Germinal center (tissue), 1 donor: ENCODE measurements at places on chromosomes 4 and X.

DNA sequence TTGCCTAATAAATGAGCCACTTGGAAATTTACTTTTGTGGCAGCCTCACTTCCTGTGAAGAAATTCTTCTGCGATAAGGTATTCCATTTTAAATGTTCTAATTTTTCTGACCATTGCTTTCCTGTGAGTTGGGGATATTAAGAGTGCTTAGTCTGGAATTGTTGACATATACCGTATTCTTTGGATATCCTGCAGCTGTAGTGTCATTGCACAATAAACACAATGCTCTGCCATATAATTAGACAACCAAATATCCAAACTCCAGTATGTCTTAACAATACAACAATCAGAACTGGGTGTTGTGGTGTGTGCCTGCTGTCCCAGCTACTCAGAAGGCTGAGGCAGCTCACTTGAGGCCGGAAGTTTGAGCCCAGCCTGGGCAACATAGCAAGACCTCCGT, 99.4 kb downstream of the LUZP4 start:
- no peak for DNase-seq

DNA sequence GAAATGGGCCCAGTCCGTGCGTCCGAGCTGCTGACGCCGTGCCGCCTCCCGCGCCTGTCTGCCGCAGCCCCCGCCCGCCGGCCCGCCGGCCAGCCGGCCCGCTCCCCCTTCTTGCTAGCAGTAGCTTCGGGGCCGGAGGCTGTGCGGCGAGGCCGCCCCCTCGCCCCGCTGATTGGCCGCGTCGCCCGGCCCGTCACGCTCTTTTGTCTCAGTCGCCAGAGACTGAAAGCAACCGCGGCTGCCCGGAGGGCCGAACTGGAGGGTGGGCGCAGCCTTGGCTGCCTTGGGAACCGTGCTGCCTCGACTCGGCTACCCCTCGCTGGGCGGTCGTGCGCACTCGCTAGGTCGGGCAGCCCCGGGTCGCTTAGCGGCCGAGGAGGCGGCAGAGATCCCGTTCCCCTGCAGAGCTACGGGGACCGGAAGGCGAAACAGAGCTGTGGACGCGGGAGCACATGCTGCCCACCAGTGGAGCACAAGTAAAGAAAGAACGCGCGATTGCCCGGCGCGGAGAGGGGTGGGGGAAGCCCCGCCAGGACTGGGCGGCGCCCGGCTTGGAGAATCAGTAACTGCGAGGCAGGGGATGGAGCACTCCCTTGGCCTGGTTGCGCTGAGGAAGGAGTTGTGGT, at the start of gene ZCCHC18:
Gene ZCCHC18, plus strand, starts transcription at position 198 of the 626 bp plus-strand sequence. CDS start 1,589 bp downstream, outside the sequence.
- peak; percentile 48 for DNase-seq

DNA sequence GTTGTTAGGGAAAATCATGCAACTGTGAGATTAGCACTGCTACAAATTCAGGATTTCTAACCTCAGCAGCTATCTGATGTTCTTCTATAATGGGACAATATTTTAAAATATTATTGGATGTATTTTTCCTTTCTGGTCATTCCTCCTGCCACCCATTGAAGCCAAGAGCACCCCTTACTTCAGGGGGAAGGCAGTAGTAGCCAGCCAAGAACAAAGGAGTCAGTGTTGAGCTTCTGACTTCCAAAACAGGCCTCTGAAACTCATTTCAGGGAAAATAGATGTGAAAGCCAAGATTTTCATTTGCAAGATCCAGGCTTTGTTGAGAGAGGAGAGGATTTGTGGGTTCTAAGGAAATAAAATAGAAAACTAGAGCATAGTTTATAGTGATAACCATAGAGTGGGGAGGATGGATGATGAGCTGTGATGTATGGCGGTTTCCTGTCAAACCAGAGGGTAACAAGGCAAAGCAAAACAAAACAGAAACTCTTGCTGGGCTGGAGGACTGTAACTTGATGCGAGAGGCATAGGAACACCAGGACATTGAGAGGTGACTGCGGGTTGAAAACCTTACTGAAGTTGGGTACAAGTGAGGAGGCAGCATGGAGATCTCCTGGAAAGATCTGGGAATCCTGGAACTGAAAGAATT, 173.7 kb upstream of the LEF1 start:
- no peak for DNase-seq

DNA sequence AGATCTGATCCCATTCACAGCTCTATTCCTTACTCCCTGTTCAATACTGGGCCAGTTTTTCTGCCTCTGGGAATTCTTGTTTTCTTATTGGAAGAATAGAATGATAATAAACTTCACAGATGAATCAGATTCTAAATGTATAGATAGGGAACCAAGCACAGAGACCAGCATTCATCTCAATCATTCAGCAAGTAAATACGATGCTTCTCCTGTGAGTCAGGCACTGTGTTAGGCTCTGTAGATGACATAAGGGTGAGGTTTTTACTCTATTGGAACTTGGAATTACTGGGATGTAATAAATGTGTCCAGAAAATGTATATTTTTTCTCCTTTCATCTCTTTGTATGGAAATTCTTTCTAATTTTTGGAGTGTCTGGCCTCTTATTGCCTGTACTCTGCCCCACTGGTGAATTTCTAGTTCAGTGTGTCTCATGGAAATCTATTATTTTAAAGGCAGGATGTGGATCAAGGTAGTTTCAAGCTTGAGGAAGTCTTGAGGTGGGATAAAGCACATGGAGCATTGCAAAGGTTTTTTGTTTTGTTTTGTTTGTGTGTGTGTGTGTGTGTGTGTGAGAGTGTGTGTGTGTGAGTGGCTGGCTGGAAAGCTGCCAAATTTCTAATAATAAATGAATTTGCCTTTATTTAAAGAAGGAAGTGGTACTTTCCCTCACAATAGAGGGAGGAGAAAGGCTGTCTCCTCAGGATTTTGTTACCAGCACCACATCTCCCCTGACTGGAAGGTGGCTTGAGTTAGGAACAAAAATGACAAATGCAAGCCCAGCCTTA, 117.9 kb upstream of the HS3ST1 start:
- DNase-seq: no peak

DNA sequence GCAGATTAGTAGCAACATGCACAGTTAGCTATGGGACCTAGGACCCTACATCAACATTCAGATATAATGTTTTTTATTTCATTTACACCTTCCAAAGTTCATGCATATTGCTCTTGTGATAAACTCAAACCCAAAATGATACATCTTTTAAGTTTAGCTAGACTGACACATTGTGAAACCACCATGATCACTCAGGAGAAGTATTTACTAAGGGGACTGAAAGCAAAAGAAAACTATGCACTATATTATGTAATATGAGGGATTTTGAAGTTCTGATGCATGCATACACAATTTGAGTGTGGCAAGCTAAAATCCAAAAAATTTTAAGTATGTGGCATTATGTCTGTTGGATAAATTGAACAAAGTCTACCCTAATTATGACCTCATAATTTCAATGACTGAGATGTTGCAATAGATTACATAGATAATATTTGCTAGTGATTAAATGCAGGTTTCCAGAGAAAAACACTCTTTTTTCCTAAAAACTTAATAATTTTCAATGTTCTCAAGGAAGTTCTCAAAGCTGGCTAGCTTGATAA, 914.8 kb upstream of the GRIA3 start:
- DNase-seq: no peak

DNA sequence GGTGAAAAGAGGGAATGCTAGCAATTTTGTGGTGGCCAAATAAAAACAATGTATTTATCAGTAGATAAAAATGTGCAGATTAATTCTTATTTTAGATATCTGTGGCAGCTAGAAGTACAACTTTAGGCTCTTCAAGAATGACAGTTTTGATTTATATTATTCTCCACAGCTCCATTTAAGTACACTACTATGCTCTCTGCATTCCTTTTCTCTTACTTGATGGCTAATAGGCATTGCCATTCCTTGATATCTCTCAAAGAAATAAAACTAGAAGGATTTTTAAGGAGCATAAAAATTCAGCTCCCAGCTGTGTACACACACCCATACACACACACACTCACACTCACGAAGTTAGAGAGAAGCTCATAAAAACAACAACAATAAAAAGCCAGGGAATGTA, 59.4 kb upstream of the H2AZ1 start:
- DNase-seq: no peak

DNA sequence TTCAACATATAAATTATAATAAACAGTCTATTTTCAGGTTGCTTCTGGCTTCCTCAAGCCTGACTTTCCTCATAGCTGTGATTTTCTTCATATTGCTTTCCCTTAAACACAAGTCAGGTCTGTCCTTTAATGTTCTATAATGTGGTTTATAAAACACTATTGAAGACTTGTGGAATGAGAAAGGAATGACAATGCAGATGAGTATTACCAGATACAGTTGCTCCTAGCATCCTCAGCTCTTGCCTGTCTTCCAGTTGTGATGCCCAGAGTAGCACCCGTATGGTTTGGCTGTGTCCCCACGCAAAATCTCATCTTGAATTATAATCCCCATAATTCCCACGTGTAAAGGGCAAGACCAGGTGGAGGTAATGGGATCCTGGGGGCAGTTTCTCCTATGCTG, 265.7 kb upstream of the BOD1L1 start:
- no peak for DNase-seq

GRCh38 chrX:138082251-138082650, 516.3 kb downstream of the ZIC3 start:
- no peak for DNase-seq

- DNase-seq: no peak
Observed at GRCh38 chr4:182192511-182193181, 50.6 kb upstream of the TENM3 start.

- no peak for DNase-seq
Observed at GRCh38 chr4:72312032-72312650, 256.9 kb downstream of the ADAMTS3 start.

DNA sequence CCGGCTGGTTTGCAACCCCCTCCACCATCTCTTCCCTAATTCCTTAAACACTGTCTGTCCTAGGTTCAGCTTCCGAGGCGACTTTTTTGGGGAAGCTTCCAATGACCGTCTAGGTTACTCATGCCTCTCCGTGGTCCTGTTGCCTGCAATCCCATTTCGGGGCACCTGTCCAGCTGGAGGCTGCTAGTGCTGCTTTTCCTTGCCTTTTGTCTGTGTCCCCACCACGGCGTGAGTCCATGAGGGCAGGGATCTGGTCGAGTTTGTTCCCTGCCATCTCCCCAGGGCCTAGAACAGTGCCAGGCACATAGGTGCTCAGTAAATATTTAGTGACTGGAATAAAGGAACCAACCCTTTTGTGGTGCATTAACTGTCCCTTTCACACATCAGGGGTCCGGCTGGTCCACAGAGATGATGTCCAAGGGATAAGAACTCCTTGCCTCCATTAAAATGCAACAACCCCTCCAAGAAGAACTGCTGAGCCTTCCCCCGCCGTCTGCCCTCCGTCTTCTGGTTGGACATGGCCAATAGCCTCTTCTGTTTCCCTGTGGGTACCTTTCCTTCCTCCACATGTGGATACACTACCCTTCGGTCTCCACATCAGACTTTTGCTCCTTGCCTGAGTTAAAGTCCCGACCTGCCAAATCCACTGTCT, 5.7 kb upstream of the SORCS2 start:
- no peak for DNase-seq

- no peak for DNase-seq
Observed at GRCh38 chr4:120771907-120772306, 150.6 kb downstream of the PRDM5 start.

- no peak for DNase-seq
Observed at GRCh38 chr4:142917678-142918077, 71.6 kb upstream of the INPP4B start.

- peak; percentile 25 for DNase-seq
Observed at GRCh38 chrX:23902419-23902818, 5.3 kb downstream of the APOO start.

DNA sequence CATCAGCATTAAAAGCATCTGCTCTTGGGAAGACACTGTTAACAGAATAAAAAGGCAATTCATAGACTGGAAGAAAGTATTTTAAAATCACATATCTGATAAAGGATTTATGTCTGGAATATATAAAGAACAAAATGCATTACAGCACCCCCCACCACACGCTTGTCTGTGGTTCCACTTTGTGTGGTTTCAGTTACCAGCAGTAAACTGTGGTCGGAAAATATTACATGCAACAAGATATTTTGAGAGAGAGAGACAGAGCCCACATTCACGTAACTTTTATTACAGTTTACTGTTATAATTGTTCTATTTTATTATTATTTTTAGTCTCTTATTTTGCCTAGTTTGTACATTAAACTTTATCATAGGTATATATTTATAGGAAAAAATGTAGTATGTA, 21.2 kb upstream of the PDE6B start:
- DNase-seq: peak; percentile 27

- DNase-seq: no peak
Observed at GRCh38 chr4:141301216-141301615, 80.5 kb downstream of the ZNF330 start.

- no peak for DNase-seq
Observed at GRCh38 chr4:37322122-37322521, 77.6 kb downstream of the NWD2 start.

DNA sequence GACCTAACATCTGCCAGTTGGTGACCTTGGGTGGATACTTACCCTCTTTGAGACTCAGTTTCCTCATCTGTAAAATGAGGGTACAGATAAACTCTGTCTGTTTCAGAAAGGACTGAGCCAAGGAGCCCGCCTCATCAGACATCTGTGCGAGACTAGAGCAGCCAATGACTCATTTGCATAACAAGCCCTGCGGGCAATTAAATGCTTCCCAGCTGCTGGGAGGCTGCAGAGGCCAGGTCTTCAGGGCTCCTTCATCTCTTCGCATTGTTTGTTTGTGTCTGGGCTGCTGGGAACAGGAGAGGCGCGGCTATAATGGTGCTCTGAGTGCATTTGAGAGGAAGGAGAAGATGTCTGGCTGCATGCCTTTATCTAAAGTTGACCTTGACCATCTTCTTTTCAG, 85.0 kb downstream of the ADRA2C start:
- no peak for DNase-seq

- DNase-seq: no peak
Observed at GRCh38 chr4:142840516-142841123, 5.5 kb downstream of the INPP4B start.

DNA sequence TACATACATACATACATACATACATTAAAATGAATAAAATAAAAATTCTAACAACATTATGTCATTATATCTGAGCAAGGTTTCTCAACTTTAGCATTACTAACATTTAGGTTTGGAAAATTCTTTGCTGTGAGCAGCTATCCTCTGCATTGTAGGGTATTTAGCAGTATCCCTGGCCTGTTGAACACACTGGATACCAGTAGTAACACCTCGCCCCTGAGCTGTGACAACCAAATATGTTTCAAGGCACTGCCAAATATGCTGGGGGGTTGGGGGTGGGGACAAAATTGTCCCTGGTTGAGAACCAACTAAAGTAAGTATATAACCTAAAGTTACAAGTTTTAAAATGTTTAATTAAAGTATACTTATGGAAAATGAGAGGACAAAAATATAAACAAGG, 860.9 kb upstream of the FTHL17 start:
- DNase-seq: no peak

DNA sequence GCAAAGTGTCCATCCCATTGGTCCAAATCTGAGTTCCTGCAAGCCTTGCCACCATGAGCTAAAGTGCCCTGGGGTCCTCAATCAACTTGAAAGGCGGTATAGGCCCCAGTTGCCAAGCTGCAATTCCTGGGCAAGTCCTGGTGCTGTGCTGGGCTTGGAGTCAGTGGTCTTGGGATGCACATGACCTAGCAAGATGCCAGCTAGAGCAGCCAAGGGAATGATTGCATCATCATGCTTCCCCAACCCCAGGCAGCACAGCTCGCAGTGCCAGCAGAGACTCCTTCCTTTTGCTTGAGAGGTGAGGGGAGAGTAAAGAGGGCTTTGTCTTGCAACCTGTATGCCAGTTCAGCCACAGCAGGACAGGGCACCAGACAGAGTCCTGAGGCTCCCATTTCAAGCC, 50.5 kb downstream of the KCNIP4 start:
- DNase-seq: no peak
